ENCODE measurements at places on chromosomes 1 and 21.

DNA sequence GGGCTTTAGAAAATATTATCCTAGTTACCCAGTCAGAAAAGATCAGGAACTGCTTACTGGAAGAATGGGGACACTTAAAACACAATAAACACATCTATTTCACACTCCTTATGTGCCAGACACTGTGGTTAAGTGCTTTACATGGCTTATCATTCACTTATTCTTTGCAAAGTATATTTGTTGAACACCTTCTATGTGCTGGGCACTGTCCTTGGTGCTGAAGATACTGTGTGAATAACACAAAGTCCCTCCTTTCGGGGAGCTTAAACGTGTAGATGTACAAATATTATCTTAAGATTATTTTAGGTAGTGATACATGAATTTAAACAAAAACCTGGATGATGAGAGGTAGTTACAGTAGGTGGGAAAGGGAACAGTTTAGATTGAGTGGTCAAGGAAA is 169.3 kb downstream of the ST6GALNAC5 start:
- DNase-seq: no peak

DNA sequence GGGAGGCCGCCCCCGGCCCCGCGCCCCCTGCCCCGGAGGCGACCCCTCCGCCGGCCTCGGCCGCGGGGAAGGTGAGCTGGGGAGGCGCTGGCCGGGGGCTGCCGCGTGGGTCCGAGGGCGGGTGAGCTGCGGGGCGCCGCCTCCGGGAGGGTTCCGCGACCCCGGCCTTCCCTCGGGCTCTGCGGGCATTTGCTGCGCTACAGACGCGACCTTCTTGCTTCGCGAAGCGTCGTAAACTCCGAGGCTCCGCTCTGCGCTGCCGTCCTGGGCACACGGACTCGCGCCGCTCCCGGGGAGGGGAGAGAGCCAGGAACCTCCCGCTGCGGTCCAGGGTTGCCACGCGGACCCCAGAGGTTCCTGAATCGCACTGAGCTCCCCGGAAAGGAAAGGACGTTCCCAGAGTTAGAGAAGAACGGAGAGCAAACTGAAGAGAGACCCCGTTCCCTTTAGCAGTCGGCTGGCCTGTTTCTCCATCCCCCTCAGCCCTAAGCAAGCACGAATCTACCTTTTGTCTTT is 345 bp downstream of the SLX9 start:
- DNase-seq: no peak

- no peak for DNase-seq
Observed at GRCh38 chr1:109988349-109988914, 3.9 kb downstream of the AHCYL1 start.

GRCh38 chr1:99358770-99359169 is 94.5 kb downstream of the PLPPR4 start:
- no peak for DNase-seq

GRCh38 chr1:93585059-93585966 is 96.3 kb downstream of the BCAR3 start:
- DNase-seq: no peak

DNA sequence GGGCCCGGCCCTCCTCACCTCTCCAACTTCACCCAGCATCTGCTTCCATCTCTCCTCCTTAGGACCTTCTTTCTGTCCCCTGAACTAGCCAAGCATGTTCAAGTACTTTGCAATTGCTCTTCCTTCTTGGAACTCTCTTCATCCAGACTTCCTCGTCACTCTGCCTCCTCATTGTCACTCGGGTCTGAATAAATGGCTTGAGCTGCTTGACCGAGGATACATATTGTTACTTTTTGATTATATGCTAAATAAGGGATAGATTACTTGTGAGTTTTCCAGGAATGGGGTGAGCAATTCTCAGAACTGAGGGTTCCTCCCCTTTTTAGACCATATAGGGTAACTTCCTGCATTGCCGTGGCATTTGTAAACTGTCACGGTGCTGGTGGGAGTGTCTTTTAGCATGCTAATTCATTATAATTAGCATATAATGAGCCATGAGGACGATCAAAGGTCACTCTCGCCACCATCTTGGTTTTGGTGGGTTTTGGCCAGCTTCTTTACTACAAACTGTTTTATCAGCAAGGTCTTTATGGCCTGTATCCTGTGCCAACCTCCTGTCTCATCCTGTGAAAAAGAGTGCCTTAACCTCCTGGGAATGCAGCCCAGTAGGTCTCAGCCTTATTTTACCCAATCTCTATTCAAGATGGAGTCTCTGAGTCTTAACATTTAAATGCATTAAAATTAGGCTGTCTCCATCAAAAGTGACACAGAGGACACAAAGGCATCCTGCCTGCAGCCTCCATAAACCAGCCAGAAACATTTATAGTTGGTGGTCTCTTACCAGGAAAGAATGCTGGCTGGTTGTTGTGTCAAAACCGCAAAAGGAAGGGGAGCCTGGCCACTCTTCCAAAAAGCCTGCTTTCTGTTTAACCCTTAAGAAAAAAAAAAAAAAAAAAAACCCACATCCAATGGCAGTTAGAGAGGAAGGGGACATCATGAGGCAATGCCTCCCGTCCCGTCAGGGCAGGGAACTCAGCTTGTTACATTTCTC is 179.3 kb downstream of the KAZN start:
- DNase-seq: no peak

DNA sequence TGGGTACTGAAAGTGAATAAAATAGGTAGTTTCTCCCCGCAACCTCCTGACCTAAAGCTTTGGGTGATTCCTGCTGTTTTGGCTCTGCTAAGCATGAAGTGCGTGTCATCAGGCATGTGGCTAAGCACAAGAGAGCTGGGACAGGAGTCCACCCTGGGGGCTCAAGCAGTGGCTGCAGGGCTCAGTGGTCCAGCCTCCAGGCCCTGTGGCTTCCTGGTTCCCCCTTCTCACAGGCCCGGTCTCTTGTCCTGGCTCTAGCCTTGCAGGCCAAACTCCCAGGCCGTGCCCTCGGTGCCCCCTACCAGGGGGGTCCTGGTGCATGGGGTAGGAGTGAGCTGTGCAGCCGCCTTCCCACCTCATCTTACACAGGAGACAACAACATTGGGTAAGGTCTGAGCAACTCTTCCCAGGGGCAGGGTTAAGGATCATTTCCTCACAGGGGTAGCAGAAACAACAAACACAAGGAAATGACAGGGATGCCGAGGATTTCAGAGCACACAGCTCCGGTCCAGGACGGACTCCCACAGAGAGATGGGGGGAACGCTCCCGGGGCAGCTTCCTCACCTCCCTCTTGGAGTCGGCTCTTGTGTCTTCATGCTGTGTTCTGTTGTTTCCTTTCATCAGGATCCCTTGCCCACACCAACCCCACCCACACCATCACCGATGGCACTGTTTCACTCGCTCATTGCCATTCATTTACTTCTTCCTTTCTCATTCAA is 19.8 kb upstream of the SLC2A1 start:
- DNase-seq: no peak

DNA sequence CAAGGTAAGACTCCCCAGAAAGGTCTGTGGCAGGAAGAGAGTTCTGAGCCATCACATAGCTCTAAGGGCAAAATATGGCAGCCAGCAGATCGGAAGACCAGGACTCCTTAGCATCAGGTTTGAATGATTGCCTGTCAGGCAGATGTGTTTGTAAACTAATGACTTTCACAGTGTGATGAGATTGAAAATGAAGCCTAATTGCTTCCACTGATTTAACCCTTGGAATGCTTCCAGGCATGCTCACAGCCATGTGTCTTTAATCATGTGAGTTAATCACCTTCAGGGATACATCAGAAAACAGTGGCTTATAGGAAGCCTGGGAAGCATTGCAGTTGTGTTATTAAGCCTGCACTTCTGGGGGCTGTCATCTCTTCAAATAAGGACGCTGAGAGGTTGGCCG is 82.8 kb downstream of the LRRC53 start:
- no peak for DNase-seq

DNA sequence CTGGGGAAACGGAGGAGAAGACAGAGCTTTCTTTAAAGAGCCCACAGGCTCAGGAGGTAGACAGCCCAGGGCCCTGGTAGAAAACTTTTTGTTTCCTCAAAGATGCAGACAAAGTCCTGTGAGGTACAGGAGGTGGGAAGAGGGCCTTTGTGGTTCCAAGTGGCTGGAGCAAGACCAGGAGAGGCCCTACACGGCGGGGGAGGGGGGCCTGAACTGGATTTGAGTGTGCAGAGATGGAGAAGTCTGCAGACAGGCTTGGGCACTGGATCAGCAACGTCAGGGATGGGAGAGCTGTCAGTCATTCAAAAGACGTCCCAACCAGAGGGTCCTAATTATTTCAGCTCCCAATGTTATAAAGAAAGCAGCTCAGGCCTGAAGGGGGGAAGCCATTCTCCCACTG is 126.2 kb downstream of the EPHB2 start:
- DNase-seq: no peak

- no peak for DNase-seq
Observed at GRCh38 chr21:40902299-40902698, 55.3 kb upstream of the DSCAM start.
